Fibroblast of mammary gland (primary cell): ENCODE measurements at places on chromosomes 1 and 21.

- no peak for DNase-seq
These were observed 19.1 kb upstream of the CGN start for GRCh38 chr1:151492120-151492519.

- no peak for DNase-seq
These were observed 205.0 kb downstream of the PDE4B start for GRCh38 chr1:65997693-65998092.

GRCh38 chr1:53594391-53595180, 135.4 kb downstream of the DMRTB1 start:
- DNase-seq = no peak

- DNase-seq = no peak
These were observed 478.5 kb downstream of the ADGRL2 start for GRCh38 chr1:82279241-82279640.

- peak; percentile 28 for DNase-seq
These were observed 108.0 kb upstream of the ADAR start for GRCh38 chr1:154716011-154716410.

DNA sequence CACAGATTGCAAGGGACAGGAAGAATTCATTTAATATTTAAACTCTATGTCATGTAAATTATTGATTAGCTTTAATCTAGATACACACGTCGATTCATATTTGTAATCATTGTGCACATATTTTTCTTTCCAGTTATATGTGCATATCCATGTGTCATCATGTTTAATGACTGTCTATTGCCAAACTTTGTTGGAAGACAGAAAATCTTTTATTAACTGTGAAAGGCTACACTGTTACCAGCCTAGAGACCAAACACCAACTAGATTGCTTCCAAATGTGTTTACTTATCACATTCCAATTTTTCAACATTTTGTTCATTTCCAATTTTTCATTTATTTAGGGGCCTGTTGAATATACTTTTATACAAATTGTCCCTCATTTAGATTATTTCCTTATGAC, 43.2 kb upstream of the CACHD1 start:
- no peak for DNase-seq

- DNase-seq = no peak
These were observed 1.7 kb upstream of the PBX1 start for GRCh38 chr1:164557270-164557669.

GRCh38 chr1:168972225-168972624, 134.3 kb upstream of the ATP1B1 start:
- no peak for DNase-seq

- DNase-seq = no peak
These were observed 106.5 kb upstream of the COL24A1 start for GRCh38 chr1:86263101-86263500.

DNA sequence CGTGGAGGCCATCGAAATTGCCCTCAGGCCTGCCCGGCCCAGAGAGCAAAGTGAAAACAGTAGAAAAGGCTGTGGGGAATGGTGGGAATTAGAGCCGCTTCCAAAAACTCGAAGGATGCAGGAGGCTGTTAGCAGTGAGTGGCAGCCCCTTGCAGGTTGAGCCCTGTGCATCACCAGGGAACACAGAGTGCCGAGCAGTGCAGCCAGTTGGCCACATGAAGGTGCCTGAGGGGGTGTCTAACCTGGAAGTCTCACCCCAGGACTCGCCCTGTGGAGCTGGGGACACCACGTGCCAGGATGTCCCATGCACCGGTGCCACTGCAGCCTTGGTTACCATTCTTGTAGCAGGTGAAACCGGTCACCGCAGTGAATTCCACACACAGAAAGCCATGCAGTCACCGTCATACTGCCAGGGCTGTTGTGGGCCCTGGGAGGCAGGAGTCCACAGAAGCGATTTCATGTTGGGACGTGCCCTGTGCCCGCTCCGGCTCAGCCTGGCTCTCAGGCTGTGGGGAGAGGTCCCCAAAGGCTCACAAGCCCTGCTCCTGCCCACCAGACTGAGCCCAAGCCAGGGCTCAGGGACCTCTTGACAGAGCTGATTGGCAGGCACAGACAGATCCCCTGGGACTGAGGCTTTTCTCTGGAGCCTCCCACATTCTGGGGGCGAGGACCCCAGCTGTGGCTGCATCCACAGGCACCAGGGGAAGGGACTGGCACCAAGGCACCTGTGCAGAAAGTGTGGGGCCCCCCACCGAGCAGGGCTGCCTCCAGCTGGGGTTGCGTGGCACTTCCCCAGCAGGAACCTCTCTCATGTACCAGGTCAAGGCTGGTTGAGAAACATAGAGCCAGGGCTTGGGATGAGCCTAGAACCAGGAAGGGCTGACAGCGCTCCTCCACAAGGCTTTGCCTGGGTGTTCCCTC, 16.7 kb upstream of the ACTRT2 start:
- DNase-seq = no peak

DNA sequence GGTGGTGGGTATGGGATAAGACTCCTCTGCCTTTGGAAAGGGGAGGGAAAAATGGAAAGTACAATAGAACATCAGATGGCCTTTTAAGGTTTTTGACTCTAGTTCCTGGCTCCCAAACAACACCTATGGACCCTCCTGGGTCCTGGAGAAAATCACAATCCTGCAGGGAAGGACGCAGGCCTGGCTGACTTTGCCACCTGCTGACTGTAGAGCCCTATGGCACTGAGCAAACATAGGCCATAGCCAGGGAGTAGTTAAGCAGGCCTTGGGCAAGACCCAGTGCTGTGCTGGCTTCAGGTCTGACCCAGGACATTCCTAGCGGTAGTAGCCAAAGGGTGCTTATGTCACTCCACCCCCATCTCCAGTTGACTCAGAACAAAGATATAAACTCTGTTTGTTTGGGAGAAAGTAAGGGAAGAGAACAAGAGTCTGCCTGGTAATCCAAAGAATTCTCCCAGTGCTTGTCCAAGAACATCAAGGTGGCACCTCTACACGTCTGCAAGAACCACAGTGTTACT, 149.0 kb downstream of the SLC44A5 start:
- DNase-seq = no peak

GRCh38 chr1:37609002-37609401, 13.3 kb upstream of the GNL2 start:
- DNase-seq = no peak

DNA sequence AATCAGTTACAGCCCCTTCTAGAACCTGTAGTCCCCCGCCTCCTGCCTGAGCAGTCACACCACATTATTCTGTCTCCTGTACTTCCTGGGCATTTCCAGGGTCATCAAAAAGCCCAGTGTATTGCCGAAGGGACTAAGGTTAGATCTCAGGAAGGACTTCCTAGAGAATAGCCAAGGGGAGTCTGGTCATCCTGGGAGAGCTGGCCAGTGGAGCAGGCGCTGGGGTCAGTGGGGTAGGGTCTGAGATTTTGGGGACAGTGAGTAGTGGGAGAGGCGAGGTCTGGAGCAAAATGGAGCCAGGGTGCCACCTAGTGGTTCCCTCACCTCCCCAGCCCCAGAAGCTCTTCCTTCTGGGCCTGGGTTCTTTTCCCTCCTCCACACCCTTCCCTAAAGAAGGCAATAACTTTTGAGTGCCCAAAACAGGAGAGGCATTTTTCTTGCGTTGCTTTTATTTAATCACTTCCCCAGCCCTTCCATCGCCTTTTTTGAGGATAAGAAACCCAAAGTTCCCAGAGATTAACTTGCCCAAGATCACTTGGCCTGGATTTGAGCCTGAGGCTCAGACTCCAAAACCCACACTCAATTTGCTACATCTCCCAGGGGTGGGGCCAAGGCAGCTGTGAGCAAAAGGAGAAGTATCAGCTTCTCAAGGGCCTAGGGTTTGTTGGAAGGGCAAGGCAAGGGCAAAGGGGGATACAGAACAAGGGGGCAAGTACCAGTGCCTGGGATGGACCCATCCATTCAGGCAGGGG, 7.3 kb upstream of the PMVK start:
- no peak for DNase-seq

DNA sequence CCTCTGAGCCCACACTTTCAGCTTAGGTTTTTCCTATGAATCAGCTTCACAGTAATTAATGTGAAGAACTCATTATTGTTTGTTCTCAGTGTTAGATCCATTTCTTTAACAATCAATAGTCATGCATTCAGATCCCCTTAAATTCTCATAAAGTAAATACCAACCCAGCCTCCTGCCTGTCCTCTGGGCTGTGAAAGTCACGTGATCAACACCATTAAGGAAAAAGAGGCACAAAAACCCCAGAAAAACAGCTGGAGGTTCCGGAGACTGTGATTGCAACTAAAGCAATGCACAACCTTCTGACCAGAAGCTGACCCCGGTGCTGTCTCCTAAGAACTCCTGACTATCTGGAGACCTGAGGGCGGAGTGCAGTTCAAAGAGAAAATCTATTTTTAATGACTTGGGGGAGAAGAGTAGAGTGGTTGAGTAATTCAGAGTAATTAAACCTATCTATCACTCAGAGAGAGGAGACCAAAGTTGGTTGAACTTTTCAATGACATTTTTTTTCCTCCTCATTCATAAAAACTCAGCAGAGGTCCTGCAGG, 132.5 kb downstream of the PLXNA2 start:
- DNase-seq = no peak

GRCh38 chr1:81230983-81231728, 569.6 kb upstream of the ADGRL2 start:
- no peak for DNase-seq

DNA sequence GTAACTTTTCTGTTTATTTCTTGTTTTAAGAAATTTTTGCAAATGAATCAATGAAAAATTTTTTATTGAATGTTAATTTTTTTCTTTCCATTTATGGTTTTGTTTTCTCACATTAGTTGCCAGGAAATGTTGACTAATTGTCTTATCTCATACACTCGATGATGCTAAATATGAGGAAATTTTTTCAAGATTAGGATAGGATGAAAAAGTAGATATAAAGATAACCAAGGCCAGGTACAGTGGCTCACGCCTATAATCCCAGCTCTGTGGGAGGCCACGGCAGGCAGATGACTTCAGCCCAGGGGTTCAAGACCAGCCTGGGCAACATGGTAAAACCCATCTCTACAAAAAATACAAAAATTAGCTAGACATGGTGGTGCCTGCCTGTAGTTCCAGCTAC, 12.6 kb downstream of the LAX1 start:
- no peak for DNase-seq
